ENCODE measurements at places on chromosomes 2 and 18.

DNA sequence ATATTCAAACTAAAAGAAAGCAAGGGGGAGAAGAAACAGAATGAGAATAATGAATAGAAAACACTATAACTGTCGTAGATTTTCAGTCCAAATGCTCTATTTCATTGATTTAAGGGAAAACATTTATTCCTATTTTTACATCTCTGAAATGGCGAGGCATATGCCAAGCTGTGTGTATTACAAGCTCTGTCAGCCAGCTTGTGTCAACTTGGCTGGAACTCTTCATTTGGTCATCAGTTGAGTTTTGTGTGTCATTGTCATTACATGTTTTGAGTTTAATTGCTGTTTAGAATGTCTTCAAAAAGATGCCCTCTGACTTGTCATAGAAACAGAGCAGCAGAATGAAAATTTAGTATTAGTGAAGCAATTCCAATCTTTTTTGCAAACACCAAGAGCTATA, 8.1 kb upstream of the IL37 start:
- DNase-seq = no peak

- peak; percentile 16 for DNase-seq
These were observed 136.5 kb upstream of the HS6ST1 start for GRCh38 chr2:128454980-128455720.

GRCh38 chr2:112870841-112871835, 34.6 kb upstream of the IL1B start:
- DNase-seq = peak; percentile 54

DNA sequence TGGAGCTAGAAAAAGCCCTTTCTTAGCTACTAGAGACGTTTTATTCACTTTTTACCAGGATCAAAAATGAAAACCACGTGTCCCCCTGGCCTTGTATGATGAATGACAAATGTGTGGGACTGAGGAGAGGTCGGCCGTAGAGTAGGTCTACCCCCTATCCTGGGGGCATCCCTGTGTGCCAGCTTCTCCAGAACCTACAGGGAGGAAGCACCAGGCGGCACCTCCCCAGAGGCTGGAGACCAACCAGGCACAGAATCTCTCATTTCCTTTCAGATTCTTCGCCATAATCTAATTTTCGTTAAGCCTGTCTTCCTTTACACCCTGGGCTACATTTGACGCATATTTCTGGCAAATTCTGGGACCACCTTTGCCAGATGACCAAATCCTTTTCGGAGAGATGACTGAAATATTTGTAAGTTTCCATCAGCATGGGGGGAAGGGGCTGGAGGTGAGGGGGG, 15.9 kb downstream of the TWIST2 start:
- no peak for DNase-seq

GRCh38 chr18:62914871-62915392, 199.6 kb downstream of the PHLPP1 start:
- DNase-seq = no peak

- no peak for DNase-seq
These were observed 261.7 kb upstream of the SLC39A10 start for GRCh38 chr2:195395362-195395761.

GRCh38 chr2:229370509-229370908, 99.4 kb upstream of the PID1 start:
- no peak for DNase-seq

DNA sequence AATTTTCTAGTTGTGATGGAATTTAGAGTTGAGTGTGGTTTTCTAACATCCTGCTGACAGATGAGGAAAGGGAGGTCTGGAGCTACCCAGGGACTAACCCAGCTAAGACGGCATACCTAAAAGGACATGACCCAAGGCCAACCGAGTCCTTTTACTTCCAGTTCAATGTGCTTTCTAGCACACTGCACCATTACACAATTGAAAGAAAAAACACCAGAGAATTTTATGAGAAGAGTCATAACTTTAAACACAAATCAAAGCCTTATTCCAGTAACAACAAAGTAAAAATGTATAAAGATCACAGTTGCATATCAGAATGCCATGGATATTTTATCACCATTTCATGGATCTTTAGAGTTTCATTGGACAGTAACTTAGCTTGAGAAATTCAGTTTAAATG, 480.3 kb downstream of the MEIS1 start:
- no peak for DNase-seq

DNA sequence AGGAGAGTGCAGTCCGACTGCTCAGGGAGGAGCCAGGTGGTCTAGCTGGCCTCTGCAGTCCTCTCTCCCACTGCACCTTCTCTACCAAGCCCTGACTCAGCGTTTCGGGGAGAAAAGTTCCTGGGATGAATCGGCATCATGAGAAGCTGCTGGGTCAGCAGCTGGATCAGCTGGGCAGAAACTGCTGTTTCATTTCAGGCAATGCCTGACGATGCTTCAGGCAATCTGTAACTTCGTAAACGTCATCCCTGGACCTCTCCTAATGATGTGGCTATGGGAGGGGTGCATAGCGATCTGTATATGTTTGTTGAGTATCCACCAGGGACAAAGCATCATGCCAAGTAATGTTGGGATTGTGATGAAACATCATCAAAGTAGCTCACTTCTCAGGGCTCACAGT, 20.7 kb downstream of the LIPG start:
- no peak for DNase-seq

- no peak for DNase-seq
These were observed 43.4 kb downstream of the CERS6 start for GRCh38 chr2:168499500-168499899.

DNA sequence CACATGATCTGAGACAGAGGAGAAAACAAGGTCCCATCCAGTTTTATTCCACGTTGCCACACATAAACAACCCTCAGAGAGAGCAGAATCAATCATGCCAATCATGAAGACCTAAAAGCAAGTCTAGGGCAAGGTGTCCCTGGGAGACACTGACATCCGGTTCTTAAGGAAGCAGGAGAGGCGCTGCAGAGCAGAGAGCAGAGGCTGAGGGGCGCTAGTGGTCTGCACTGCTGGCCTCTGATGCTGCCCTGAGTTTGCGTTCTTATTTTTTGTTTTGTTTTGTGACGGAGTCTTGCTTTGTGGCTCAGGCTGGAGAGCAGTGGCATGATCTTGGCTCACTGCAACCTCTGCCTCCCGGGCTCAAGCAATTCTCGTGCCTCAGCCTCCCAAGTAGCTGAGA, 83.3 kb downstream of the SMIM21 start:
- no peak for DNase-seq

DNA sequence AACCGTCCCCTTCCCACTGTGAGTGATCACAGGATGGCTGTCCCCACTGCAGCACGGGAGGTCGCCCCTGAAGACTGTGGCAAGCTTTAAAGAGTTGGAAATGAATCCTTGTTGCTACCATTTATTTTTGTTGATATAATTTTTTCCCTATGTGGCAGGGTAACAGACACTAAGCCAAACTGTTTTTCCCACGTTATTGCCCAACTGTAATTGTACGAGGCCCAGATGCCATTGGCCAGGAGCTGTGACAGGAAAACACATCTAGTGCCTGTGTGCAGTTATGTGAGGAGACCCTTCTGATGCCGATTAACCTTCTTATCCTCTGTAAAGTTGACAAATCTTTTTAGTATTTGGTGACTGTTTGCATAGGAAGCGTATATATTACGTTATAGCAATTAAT, 44.2 kb downstream of the MRPS9 start:
- DNase-seq = no peak

DNA sequence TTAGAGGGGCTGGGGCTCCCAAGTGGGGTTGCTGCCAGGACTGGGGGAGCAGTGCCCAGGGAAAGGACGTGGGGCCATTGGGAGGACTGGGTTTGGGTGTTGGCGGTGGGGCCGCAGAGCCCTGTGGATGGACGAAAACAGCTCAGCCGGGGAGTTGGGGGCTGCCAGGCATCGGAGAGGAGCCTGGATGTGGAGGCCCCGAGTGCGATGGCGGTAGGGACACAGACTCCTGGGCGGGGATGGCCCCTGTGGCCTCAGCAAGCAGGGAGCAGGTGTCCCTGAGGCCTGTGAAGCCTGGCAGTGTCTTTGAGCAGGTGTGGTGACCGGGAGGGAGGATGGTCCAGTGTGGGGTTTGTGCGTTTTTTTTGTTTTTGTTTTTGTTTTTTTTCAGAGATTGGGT, 13.3 kb downstream of the CTDP1 start:
- no peak for DNase-seq

DNA sequence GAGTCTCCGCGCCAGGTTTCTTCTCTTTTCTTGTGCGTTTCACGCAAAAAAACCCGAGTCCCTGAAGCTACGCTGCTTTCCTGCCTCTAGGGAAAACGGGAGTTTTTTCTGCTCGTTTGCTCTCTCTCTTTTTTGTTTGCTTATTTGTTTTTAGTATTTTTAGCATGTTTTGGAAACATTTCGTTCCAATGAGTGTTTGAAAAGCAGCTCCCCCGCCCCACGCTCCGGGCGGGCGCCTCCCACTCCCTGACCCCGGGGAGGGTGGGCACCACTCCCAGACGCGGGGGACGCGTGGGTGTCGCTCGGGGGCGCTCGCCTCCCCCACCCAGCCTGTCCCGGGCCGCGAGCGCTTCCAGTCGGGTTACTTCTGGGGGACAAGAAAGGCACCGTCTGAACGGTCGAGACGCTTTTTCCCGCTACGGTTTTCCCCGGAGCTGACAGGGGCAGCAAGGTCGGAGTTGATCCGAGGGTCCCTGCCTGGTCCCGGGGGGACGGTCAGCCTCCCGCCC, 446 bp upstream of the EFHD1 start:
- no peak for DNase-seq

DNA sequence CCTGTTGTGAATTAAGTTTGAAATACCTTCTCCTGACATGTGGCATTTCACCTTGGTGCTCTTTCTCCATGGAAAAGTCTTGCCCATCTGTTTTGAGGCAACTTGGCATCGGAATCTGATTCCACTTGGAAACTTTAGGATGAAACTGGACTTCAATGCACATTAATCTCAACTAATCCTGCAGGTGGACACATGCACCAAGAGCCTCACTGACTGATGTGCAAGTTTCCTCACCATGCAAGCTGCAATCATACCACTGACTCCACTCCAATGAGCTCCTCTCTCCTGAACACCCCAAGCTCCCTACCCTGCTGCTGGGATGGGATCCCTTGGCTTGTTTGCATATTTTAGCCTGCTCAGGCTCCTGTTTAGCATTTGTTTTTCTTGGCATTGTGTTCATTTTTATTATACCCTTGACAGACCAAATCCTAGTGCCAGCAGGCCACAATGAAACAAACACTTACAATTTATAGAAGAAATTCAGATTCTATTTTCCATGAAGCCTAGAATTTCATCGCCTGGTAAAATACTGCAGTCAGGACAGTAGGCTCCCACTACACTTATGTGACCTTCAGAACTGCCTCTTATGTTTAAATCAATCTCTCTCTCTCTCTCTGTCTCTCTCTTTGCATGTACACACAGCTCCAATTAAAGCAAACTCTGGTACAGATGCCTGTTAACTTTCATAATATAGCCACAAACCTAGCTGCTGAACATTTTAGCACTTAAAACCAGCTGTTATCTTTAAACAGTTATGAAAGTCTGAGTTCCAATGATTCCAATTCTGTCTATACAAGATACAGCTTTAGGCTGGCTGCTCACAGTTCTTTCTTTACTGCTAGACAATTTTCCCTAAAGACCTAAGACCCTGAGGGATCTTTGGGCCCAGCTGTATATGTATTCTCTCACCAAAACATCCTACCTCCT, 141.5 kb downstream of the OSR1 start:
- peak; percentile 52 for DNase-seq

GRCh38 chr2:120959426-120959825, 223.8 kb downstream of the GLI2 start:
- no peak for DNase-seq

DNA sequence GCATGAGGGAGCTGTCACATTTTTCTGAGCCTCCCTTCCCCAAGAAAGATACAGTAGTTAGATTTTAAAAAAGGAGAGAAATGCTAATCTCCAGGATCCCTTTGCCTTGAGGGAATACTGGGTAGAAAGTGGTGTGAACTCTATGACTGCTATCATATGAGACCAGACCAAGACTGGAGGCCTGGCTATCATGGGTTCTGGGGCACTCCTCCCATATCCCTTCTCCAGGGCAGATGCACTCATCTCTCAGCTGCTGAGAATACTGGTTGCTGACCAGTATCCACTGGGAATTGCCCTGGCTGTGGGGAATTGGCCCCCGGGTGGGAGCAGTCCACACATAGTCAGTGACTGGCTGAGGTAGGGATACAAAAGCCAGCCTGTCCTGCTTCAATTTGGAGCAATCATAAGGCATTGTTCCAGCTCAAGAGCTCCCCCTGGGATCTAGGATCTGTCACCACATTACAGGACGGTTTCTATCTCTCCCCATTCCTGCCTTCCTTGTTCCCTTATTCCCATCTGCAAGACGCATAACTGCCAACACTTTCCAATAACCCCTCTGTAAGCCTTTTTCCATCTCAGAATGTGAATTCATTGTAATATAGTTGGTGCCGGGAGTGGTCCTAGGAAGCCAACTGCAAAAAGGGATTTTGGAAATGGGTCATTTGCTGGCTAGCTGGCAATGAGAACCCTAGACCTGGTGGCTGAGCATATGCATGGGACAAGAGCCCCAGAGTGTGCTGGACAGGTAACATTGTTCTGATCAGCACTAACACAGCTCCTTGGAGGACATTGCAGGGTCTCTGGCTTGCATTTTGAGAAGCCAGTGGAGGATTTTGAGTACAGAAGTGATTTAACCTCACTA, 35.4 kb upstream of the REEP1 start:
- DNase-seq = no peak

- DNase-seq = no peak
These were observed 15.2 kb upstream of the TMEM37 start for GRCh38 chr2:119416299-119416923.

- no peak for DNase-seq
These were observed 3.3 kb upstream of the GPBAR1 start for GRCh38 chr2:218257390-218257981.

DNA sequence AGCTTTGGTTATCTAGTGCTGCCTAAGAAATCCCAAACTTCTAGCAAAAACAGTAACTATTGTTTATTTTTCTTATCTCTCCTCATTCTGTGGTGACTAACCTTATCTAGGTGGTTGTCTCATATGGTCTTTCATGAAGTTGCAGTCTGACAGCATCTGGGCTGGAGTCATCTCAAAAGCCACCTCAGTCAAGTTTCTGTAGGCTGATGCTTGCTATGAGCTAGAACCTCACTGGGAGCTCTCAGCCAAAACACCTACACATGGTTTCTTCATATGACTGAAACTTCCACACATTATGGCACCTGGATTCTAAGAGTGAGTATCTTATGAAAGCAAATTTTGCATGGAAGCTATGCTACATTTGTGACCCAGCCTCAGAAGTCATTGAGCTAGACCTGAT, 596.4 kb upstream of the VRK2 start:
- no peak for DNase-seq

- no peak for DNase-seq
These were observed 1693.4 kb upstream of the SLC39A10 start for GRCh38 chr2:193963472-193964119.

DNA sequence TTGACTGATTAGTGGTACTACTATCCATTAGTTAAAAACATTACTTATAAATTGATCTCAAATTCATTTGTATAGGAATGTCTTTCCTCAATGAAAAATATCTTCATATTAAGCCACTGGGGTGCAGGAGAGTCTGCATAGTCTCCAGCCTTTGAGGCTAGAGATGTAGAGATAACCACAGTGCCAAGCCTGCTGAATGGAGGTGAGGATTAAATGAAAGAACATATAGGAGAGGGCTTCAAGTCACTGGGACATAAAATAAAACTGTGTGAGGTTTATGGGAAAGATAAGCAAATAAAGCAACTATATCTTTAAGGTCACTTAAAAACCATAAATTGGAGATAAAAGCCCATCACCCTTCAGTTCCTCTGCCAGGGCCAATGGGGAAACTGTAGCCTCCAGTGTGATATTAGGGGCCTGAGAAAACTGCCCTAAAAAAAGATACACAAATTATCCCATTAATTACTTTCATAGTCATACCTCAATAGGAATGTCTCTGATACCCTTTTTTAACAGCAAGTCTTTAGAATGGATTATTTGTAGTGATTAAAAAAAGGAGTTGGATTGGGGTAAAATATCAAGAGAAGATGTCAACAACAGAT, 27.6 kb downstream of the GALNT3 start:
- DNase-seq = no peak

All from vagina (tissue), 2 donors.